ENCODE measurements at places on chromosomes 16 and 17.

DNA sequence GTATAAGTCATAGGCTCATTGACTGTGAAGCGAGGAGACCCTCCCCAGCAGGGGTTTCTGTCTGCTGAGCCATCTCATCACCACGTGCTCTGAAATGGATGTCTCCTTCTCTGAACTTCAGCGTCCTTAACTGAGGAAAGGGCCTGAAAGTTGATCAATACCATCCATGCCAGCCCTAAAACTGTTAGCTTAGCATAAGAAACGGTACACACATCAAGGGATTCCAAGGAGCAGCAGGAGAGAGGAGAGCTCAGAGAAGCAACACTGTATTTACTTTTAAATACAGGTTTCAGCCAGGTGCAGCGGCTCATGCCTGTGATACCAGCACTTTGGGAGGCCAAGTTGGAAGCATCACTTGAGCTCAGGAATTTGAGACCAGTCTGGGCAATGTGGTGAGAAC, 248.9 kb upstream of the TNRC6C start:
- no peak for DNase-seq

DNA sequence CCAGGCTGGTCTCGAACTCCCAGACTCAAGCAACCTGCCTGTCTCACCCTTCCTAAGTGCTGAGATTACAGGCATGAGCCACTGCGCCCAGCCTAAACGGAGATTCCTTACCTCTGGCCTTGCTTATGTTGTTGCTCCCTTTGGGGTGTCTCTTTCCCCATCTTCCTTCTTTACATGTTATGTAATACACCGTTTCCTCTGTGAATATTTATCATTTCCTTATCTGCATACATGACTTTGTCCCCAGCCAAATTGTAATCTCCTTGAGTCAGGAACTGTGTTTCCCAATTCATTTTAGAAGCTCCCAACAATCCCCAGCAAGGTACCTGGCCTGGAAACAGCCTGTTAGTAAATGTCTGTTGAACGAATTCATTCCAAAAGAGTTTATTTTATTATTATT, 15.7 kb downstream of the COPZ2 start:
- DNase-seq: no peak

DNA sequence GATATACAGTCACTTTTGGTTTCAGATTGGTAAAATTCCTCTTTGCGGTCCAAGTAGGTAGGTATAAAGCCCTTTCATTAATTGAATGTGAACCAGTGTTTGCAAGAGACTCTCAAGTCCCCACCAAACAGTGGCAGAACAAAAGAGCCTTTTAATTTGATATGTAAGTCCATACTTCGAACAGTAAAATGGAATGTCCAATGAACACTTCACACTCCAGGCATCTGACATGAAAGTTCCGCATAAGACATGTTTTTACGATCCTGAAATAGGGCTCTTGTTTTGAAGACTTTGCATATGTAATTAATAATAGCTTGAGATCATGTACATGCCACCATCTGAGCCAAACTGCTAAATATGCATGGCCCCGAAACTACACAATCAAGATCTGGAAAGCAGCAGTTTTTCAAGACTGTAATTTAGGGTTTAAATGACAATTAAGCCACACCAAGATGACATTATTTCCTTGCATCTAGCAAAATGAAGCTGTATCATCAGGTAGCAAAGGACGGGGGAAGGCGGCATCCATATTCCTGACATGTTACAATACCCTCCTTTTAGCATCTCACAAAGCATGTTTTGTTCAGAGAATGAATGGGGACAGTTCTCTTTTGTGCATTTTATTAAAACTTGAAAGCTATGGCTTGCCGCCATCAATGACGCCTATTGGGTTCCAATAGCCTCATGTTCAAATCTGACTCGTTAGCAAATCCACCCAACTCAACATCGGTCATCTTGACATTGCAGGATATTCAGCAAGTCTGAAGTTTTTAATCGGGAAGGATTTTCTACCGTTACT, 39.4 kb downstream of the LITAF start:
- no peak for DNase-seq

- no peak for DNase-seq
Observed at GRCh38 chr17:53629188-53629587, 193.5 kb upstream of the KIF2B start.
